ENCODE measurements at places on chromosomes 6 and 20.

- H3K27me3 ChIP-seq, result no peaks in the 10 kb centered on the region
- H3K27ac ChIP-seq, result peak overlapping the region; percentile 75
- H3K36me3 ChIP-seq, result peaks cover 77% of the 10 kb centered on the region
- no peak for DNase-seq
- H3K4me1 ChIP-seq, result peaks cover 32% of the 10 kb centered on the region
Measured at GRCh38 chr20:41174782-41175181, 37.4 kb downstream of the PLCG1 start.

DNA sequence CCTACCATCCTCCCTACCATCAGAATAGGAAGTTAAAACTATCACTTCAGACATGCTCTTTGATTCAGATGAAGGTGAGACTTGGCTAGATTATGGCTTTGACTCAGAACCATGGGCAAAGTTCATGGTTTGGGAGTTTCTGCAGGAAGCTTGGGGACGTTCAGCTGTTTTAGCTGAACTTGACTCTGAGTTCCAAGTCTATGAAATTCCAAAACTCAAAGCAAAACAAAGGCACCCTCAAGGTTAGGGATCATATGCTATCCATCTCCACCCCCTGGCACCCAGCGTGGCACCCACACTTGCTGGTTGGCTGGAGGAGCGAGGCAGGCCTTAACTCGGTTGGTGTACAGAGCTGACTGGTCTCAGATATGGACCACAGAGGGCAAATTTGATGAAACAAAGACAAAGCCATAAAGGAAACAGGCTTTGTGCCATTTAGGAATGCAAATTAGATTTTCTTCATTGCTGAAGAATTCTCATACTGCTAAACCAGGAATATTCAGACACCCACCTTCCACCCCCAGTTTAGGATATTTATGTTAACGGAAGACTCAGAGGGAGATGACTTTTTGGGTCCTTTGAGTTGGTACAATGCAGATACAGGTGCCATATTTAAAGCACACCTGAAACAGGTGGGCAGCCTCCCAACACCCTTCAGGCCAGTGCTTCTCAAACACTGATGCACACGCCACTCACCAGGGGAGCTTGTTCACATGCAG is 88.4 kb upstream of the SLC22A16 start:
- peaks cover 19% of the 10 kb centered on the region for H3K4me1 ChIP-seq
- H3K27me3 ChIP-seq, result no peaks in the 10 kb centered on the region
- no peak overlapping the region for H3K27ac ChIP-seq
- no peak overlapping the region for H3K4me3 ChIP-seq
- no peaks in the 10 kb centered on the region for H3K36me3 ChIP-seq

- no peak for DNase-seq
- H3K4me3 ChIP-seq, result no peak overlapping the region
- H3K36me3 ChIP-seq, result peaks cover 20% of the 10 kb centered on the region
- H3K27ac ChIP-seq, result no peak overlapping the region
Measured at GRCh38 chr6:97174471-97174870, 108.5 kb downstream of the MMS22L start.

- no peak overlapping the region for H3K4me3 ChIP-seq
- H3K36me3 ChIP-seq, result no peaks in the 10 kb centered on the region
- no peaks in the 10 kb centered on the region for H3K27me3 ChIP-seq
- H3K27ac ChIP-seq, result no peak overlapping the region
- no peaks in the 10 kb centered on the region for H3K4me1 ChIP-seq
Measured at GRCh38 chr6:86609549-86610388, 327.6 kb upstream of the HTR1E start.

GRCh38 chr6:87660226-87660911 is 41.7 kb downstream of the AKIRIN2 start:
- H3K27me3 ChIP-seq, result no peaks in the 10 kb centered on the region
- H3K4me3 ChIP-seq, result no peak overlapping the region
- peaks cover 17% of the 10 kb centered on the region for H3K4me1 ChIP-seq
- no peak for DNase-seq

DNA sequence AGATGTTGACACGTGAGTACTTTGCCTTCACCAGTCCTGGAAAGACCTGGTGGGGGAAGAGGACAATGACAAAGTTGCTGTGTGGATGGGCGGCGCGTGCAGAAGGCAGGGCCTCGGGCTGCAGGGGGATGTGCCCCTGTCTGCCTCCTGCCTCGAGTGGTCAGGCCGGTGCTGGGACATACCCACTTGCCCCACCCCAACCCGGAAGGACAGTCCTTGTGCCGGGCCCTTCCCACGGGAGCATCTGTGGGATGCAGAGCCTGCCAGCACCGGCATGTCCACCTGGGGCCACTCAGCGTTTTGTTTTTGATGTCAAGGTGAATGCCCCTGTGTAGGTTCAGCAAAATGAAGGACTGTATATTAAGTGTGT is 60.5 kb upstream of the BHLHE23 start:
- no peak for DNase-seq
- H3K4me1 ChIP-seq, result no peaks in the 10 kb centered on the region
- peaks cover 24% of the 10 kb centered on the region for H3K27me3 ChIP-seq
- no peaks in the 10 kb centered on the region for H3K36me3 ChIP-seq
